Mucosa of descending colon (tissue), 3 donors: ENCODE measurements at places on chromosomes 3 and 15. TPM values are rescaled to one million over a fixed set of nuclear protein-coding genes. Genes with fewer than 3 reads are reported as not detected.

The ACAN gene
- total RNA-seq = 0.23 TPM

The SNRPN gene
- total RNA-seq = 17.6 TPM

The FRMD4B gene
- total RNA-seq = 29.4 TPM

GRCh38 chr15:67941648-67942310 lies 101.9 kb upstream of the RNU6-1 start:
- no peak for DNase-seq

DNA sequence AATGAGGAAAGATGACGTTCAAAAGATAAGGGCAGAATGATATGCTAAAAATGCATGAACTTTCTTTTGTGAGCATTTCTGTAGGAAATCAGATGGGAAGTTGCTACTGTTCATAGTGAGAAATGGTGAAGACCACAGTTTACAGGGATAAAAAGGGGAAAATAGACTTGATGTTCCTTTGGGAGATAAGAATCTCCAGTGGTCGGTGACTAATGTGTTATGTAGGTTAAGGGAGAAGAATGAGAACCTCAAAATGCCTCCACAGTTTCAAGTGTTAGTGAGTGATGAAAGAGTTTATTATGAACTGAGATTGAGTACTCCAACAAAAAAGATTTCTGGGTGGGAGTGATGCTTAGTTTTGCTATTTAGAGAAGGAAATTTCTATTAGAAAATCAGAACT lies 247.2 kb downstream of the LSAMP start:
- no peak for DNase-seq
